ENCODE measurements at places on chromosomes 3 and 15.
A peak's percentile ranks its signal among the peaks of the same experiment; 100 is the strongest.

DNA sequence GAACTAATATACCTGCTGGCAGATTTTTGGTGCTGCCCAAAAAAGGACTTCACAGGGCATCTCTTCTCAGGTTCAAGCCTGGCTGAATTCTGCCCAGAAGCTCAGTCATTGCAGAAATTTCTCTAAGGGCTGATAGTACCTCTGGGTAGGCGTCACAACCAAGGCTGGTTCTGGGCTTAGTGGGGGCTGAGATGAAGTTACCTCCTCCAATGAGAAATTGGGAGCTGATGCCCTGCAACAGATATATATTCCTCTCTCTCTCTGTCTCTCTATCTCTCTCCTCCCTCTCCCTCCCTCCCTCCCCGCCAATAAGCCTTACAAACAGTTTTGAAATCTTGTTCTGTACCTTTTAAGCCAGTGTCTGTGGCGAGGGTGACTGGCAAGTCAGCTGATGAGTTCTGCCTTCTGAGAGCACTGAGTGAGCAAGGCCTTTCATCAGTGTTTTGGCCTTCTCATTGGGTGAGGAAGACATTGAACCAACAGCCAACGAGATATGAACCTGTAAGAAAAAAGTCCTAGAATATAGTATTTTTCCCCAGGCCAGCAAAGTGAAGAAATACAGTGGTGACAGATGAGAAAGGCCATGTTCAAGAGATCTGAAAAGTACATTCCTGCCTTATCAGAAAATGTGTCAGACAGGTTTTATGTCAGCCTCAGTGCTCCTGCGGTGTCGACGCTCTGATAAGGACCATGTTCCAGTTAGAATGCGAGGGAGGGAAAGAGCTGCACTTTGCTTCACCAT is 45.5 kb downstream of the TMEM39A start:
- DNase-seq, result no peak

DNA sequence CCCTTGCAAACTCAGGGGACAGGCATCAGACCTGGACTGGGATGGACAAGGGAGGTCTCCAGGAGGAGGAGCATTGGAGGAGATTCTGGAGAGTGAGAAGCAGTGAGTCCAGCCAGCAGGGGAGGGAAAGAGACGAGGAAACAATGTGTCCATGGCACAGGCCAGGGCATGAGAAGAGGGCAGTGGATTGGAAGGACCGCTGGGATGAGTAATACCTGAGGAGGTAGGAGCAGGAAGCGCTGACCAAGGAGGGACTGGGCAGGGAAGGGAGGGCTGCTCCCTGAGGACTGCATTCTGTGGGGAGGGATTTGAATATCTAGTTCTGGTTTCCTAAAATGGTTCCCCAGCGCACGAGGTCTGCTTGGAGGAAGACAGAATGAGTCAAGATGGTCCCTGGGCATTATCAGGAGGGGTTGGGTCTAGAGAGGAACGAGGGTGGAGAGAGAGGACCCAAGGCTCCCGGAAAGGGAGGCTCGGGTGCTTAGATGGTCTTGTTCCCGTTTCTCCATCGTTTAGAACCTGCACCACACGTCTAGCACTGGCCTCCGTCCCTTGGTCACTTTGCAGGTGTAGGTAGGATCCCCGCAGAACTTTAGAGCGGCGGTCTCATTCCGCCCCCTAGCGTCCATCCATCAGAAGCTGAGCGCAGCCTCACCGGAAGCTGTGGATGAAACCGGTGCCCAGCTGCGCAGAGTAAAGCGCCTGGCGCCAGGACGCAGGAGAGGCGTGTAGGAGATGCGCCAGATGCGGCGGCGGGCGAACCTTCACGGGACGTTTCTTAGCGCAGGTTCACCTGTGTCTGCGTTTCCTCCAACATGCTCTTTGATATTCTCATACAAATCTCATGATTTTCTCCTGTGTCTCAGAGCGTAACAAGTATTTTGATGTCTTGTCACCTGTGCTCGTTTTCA is 190.7 kb upstream of the NDN start:
- DNase-seq, result peak; percentile 90

DNA sequence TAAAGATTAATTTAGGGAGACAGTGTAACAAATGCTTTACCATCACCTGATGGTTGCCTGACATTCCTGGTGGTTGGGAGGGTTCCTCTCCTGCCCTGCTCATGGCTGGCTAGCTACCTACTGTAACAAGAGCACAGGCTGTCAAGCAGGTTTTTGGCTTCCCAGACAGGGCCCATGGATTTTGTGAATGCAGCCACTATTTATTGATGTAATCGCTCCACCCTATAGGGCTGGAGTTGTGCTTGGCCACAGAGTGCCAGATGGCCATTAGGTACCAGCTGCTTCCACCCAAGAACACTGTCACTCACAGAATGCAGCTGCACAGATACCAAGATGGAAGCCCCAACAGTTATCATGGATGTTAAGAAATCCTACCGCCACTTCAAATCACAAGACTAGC is 31.0 kb upstream of the KLHL25 start:
- no peak for DNase-seq

DNA sequence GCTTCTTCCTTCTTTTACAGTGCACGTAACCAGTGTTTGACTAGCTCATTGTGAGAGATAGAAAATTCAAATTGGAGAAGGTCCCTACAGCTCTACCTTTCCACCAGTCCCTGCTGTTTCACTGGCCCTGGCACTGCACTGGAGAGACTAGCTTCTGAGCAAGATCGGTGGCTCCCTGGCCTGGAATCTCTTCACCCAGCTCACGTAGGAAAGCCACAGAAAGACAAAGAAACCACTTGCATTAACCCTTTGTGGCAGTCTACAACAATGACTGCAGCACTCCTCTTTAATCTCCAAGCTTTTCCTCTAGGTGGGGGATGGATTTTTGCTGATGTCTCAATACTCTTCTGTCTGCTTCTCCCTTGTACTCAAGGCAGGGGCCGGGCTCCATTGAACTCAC is 155.9 kb downstream of the PEX5L start:
- DNase-seq, result no peak

DNA sequence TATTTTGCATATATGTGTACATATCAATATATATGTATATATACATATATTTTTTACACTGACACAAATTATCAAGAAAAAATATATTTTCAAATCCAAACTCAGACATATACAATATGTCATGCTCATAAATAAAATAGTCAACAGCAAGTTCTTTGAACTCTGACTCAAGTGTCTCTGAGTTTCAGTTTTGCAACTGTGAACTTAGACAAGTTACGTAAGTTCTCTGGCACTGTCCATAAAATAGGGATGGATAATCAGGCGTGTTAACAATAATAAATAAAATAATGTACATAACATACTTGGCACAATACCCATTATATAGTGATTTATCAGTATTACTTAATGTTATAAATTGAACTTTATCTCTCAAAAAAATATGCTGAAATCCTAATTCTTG is 12.1 kb upstream of the XRN1 start:
- DNase-seq, result no peak

GRCh38 chr3:141994856-141995255 is 118.4 kb downstream of the ATP1B3 start:
- DNase-seq, result no peak

GRCh38 chr3:107775974-107776373 is 253.2 kb downstream of the BBX start:
- no peak for DNase-seq

DNA sequence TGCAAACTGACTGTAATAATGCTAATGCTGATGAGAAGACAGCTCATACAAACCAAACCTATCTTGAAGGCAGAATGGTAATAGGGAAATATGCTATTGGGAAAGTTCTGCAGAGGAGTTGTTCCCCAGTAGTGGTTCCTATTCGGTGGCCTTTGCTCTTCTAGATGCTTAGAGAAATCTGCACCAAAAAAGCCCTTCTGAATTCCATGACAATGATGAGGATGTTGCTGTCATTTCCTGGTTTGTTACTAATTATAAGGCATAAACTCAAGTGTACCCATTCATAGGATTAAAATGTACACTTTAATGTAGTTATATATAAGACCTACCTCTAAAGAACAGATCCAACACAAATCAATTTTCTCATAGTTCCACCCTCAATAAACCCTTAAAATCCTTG is 30.1 kb downstream of the TOMM70 start:
- no peak for DNase-seq

- DNase-seq, result no peak
Measured at GRCh38 chr3:16484216-16484615, 29.3 kb downstream of the RFTN1 start.

DNA sequence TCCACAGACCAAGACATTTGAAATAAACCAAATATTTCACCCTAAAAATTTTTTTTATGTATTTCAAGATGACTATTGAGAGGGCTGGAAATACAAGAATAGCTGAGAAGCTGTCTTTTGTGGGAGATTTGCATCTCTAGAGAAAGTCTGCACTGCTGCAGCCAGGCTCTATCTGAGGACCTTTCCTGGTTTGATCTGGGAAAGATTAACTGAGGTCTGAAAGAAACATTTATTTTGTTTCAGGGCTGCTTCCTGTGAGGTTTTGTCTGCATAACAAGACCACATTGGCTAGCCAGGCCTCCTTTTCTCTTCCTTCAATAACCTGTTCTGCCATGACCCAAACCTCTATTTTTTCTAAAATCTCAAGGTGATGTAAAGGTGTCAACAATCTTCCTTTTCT is 117.5 kb upstream of the ARHGEF26 start:
- no peak for DNase-seq

- no peak for DNase-seq
Measured at GRCh38 chr15:92595506-92596381, 59.8 kb downstream of the FAM174B start.

GRCh38 chr15:77642793-77643430 is 10.2 kb upstream of the LINGO1 start:
- no peak for DNase-seq

GRCh38 chr3:160065282-160065681 is 76.6 kb downstream of the IL12A start:
- DNase-seq, result no peak

DNA sequence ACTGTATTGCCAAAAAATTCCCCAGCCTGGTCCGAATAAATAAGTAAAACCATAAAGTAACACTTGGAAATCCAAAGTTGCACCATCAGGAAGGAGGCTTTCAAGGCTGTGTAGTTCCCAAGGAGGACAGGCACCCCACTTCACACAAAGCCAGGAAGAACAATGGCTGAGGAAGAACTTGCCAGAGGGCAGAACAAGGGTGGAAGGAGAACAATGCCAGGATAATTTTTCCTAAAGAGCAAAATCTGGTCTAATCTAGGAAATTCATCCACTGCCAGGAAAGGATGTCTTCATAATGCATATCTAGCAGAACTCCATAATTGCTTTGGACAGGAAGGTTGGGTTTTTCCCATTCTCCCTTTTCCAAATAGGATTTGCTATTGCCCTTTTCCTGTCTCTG is 15.7 kb upstream of the ARID3B start:
- no peak for DNase-seq

DNA sequence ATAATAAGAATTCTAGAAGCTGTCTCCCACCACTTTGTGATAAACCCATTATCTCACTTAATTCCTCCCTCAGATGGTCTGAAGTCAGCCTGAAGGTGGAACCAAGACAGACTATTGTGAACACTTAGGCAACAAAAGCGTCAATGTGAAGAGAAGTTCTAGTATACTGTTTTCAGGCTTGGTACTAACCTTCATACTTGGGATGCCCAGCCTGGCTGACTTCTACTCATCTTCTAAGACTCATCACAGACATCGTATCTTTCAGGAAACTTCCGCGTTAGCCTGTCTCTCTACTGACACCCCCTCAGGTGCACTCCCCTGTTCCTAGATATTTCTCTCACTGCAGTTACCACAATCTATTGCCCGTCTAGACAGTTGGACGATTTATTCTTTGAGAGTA is 201.2 kb downstream of the SATB1 start:
- DNase-seq, result no peak

DNA sequence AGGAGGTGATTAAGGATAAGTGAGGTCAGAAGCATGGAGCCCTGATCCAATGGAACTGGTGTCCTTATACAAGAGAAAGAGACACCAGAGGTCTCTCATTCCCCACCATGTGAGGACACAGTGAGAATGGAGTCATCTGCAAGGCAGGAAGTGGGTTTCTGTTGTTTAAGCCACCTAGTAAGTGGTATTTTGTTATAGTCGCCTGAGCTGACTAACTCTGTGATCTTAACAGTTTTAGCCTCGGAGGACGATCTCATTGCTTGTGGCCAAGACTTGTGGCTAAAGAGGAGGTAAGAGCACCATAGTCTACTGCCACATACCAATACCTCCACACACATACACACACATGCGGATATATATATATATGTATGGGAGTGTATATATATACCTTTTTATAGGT is 73.8 kb downstream of the MCTP2 start:
- DNase-seq, result no peak

DNA sequence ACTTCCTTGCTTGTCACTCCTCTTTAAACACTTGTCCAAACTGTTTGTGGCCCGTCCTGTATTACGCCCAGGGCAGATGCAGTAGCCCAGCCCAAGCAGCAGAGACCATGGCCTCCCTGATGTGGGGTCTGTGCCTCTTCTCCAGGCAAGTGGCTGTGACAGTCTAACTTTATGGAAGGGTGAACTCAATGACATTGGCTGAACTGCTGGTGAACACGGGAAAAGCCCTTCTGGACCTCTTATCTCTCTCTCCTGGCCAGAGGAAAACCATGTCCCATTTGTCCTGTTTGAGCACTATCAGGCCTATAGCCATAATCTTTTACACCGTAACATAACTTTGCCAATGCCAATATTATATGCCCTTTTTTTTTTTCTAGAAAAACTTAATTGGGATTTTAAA is 67.6 kb downstream of the SMAD3 start:
- no peak for DNase-seq

DNA sequence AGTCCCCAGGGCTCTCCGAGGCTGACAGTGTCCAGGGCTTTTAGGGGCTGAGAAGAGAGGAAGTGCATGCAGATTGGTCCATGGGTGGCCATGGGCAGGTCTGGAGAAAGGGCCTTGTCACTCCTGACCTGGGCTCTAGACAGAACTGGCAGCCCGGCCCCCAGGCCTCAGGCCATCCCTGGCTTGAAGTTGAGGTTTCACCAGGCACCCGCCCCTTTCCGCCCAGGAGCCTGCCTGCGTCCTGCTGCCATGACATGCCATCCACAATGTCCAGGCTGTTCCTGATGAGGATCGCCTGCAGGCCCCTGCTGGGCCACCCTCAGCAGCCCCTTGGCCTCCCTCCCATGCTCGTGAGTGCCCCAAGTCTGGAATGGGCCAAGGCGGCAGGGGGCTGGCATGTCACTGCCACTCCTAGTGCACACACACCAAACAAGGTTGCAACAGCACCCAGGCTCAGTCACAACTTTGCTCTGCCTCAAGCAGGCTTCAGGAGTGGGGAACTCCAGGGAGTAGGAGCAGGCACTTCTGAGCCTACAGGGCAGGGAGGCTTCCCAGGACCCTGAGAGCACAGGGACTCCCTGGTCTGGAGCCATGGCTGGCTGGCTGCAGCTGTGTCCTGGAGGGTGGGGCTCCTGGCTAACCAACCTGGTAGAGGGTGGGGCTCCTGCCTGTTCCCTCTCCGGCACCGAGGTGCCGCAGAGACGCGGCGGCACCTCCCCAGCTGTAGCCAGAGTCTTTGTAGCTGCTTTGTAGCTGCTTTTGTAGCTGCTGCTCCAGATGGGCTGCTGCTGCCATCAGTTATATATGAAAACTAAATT is 1457.1 kb upstream of the GBE1 start:
- DNase-seq, result no peak
